H7 (cell line): ENCODE measurements at places on chromosomes 2 and 18.

DNA sequence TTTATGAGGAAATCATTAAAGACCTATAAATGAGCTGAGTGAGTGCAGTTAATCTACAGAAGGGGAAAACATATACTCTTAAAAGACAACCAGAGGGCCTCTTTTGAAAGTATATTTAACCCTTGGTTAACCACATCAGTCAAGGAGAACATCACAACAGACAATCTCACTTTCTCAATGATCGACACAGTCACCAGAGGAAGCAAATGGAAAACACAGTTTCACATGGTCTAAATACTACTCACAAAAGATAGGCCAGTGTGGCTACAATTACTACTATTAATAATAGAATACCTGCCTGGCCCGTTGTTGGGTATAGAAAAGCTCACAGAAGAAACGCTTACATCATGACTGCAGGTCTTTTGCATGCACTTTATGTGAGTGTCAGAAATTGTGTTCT lies 426.2 kb downstream of the NCKAP5 start:
- DNase-seq: no peak

GRCh38 chr2:240506406-240507059 lies 51.3 kb downstream of the ANKMY1 start:
- DNase-seq: peak; percentile 51

DNA sequence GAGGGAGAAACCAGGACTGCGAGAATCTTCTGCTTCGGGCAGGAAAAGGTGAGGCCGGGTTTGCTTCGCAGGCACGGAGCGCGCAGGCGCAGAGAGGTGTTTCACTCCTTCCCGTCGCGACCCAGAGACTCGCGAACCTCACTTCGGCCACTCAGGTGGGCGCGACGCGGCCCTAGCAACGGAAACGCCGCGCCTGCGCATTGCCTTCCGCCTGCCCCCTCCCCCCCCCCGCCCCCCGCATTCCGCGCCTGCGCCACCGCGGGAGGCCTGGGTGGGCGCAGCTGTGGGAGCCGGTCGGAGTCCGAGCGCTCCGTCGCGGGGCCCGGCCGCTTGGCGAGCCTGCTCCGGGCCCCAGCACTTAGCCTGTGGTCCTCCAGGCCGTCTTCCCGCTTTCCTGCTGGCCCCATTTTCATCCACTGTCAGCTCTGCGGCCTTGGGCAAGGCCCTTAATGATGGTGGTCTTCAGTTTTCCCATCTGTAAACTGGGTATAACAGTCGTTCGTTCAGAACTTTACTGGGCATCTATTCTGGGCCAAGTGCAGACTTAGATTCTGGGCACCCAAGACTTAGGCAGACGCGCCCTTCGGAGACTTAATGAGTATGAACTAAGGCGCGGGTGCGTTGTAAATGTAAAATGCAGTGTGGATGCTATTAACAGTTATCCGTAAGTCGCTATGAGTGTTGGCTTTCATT lies 62.1 kb upstream of the ACKR3 start:
- DNase-seq: peak; percentile 92

GRCh38 chr2:86309966-86310365 lies 27.5 kb downstream of the REEP1 start:
- no peak for DNase-seq

DNA sequence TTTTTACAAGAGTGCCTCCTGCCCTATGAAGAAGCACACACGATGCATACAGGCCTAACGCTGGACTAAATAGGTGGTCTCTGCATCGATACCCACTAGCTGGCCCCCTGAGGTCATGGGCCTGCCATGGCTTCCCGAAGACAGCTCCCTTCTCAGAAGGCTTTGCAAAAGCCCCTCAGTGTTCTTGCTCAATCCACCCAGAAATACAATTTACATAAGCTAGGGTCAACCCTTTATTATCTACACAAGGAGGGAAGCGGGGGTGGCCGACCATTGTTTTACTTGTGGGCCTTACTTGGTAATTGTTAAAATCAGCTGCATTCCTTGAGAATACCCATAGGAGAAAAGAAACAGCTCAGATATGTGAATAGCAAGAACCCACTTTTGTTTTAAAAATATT lies 28.5 kb downstream of the UXS1 start:
- peak; percentile 61 for DNase-seq

GRCh38 chr2:62178741-62179271 lies 17.1 kb upstream of the B3GNT2 start:
- DNase-seq: no peak

DNA sequence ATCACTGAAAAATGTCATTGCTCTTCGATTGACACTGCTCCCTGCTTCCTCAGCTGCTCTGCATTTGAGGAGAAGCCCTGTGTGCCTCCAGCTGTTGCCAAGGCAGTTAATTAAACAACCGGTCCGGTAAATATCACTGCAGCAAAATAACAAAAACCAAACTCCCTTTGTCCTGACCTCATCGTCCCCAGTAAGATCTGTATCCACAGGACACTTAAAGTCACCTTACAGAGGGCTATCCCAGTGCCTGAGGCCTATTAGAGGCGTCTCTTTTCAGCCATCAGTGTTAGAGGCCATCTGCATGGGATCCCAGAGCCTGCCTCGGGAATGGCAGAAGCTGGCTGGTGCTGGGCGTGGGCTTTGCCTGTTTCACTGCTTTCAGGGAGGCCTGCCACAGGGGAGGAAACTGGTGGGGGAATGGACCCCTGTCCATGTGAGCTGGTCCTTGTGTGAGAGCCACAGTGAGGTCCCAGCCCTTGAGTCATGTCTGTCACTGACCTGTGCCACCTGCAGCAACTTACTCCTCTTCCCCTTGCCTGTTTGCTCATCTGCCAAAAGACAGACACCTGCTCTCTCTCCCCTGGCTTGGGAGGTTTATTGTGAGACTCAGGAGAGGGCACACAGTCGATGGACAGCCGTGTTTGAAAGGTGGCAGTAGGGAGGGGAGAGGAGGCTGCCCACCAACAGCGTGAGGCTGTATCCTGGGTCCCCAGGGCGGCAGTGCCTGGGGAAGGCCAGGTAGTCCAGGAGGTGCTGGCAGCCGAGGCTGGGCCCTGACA lies 117.7 kb upstream of the MCFD2 start:
- no peak for DNase-seq

DNA sequence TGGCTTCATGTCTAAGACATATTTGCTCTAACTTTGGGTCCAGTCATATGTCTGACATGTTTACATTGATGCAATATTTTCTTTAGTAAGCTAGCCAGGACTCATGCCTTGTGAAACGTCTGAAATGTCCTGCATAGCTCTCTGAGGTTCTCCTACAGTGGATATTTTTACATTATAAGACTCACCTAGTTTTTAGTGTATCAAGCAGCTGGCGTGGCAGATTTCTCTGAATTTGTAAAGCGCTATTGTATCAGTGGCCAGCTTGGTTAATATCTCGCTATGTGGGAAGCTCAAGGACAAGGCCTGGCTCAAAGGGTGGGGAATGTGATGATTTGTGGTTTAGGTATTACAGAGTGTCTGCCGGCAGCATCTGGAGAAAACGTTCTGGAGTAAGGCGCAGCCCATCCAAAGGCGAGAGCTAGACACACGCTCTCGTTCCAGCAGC lies 164.3 kb downstream of the LTBP1 start:
- DNase-seq: no peak

DNA sequence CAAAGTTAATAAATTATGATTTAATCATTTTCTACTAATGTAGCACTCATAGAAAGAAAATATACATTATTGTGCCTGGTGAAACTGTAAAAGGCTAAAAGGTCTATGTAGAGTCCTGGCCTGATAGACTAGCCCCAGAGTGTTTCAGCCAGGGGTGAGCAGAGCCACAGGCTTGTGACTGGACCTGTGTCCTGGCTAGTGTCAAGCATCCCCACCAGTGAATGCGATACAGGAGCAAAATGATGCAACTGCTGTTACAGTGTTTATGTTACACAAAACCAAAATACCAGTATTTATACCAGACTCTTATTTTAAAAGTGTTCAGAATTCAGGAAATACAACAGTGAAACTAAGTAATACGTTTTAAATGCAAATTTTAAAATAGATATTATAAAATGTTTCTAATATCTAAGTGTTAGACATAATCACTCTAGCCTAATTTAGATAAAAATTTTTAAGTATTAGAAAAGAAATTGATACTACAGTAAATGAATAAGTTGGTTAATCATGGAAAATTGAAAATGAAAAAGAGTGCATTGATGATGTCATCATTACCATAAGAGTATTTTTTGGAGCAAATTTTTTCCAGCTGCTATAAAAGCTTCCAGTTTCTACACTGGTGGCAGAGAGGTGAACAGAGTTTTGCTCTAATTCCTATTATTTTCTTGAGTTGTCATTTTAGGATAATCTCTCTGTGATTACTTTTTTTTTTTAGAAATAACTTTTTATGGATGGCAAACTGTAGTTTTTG lies 6.2 kb upstream of the TSPYL6 start:
- no peak for DNase-seq

DNA sequence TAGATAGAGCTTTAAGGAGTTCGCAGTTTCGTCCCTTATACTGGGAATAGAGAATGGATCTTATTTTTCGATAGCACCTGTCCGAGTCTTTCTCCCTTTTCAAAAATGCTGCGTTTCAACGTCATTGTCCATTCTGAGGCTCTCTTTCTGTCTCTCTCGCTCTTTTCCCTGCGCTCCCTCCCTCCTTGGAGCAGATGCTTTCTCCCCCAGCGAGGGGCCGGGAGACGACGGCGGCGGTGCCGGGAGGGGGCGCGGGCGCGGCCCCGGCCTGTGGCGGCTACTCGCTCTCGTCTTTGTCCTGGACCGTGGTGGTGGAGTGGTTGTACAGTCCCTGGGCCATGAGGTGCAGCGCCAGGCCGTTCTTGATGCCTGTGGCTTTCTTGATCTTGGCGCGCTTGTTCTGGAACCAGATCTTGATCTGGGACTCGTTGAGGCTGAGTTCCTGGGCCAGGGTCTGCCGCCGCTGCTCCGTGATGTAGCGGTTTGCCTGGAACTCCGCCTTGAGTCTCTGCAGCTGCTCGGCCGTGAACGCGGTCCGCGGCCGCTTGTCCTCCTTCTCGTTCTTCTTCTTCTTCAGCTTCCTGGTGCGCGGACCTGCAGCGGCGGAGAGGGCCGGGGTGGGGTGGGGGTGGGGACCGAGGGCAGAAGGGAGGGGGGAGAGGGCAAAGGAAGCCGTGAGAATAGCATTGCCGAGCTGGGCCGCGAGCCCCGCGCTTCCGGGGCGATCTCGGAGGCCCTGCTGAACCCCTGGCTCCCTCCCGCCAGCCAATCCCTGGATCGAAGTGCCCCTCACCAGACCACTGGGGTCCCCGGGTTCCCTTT lies 4.6 kb downstream of the EN1 start:
- DNase-seq: peak; percentile 88

DNA sequence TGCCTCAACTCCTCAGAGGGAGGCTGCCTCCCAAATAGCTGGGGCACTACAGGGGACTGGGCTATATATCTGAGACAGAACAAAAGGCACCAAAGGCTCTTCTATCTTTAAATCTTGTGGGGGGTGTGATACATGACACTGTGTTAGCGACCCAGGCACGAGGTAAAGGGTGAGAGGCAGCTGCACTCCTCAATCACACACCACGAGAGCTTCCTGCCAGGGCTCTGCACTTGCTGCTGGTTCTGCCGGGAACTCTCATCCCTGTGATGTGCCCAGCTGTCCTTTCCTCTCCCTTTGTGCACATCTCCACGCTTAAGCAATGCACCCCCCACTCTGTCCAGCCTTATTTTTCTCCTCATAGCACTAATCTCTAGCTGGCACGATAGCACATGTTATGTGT lies 32.4 kb downstream of the NPC1 start:
- no peak for DNase-seq
